HL-60 (cell line): ENCODE measurements at places on chromosomes 11 and 22.

GRCh38 chr11:69537126-69537525 lies 55.7 kb downstream of the LINC01488 start:
- no peak for DNase-seq

DNA sequence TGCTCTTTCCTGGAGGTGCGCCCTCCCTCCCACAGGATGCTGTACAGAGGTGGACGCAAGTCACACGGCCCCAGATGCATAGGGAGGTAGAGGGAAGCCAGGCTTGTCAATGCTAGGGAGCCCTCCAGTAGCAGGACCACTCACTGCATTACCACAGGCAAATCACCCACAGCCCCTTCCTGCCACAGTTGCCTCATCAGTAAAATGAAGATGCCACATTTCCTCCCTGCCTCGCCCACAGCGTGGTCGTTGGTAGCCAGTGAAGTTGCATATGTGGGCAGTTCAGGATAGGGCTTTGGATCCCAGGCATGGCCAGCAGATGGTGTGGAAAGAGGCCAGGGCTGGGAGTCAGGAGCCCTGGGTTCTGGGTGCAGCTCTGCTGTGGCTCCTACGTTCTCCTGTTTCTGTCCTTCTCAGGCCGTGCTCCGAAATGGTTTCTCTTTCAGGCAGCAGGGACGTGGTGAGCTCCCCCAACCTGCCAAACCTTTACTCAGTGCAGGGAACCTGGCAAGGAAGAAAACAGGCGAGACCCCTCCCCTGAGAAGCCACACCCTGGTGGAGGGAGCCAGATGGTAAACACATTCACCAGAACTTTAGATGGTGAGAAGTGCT lies 22.6 kb downstream of the DAGLA start:
- DNase-seq, result no peak

DNA sequence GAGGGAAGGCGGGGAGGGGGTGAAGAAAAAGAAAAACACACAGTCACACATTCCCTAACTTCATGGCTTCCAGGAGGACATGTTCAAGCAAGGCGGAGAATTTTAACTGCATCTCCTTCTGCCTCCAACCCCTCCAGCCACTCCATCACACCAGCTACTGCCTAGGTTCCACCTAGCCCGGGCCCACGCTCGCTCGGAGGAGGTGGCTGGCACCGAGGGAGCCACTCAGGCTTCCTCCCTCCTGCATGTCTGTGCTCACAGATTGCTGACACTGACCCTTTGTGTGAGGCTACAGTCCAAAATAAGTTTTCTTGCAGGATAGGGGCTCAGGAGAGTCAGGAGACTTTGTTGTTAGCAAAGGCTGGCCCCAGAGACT lies 9.4 kb upstream of the OPCML start:
- no peak for DNase-seq

- DNase-seq, result no peak
Measured at GRCh38 chr11:118078911-118079411, 2.1 kb downstream of the TMPRSS4 start.

DNA sequence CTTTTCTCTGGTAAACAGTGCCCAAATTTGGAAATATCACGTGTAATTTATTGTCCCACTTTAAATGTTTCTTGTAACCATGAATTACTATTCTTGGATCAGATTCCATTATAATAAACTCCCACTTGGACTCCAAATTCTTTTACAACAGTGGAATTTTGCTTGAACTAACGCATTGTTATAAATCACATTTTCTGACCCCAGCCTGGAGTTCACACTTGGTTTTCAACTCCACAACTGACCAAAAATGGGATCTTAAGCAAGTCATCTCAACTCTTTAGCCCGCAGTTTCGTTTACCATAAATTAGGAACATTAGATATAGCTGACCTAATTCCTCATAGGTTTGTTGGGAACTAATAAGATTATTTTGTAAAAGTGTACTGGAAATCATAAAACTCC lies 336.8 kb upstream of the NCAM1 start:
- DNase-seq, result no peak

DNA sequence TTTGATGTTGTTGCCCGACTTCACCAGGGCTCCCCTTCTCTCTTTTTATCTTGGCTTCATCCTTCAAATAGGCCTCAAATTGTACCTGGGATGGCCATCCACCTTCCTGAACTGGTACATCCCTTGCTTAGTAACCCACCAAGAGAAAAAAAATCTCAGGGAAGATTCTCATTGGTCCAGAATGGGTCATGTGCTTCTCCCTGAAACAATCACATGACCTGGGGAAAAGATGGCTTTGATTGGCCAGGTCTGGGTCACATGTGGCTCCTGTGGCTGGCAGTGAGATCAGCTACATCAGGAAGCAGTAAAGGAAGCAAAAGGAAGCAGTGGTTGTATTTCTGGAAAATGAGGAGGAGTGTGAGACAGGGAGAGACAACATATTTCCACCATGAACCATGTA lies 540.2 kb downstream of the MIAT start:
- no peak for DNase-seq
